ENCODE measurements at places on chromosomes 13 and 19. TPM values are rescaled to one million over a fixed set of nuclear protein-coding genes. Genes with fewer than 3 reads are reported as not detected.

The CERS1 gene
- total RNA-seq, result 0.53 TPM

The TUBA3C gene
- total RNA-seq, result not detected

The DZIP1 gene
- 3.9 TPM for total RNA-seq

The JAK3 gene
- total RNA-seq, result 4.7 TPM

The ANKRD10 gene
- 17.8 TPM for total RNA-seq

The DPF1 gene
- 0.93 TPM for total RNA-seq

The SCEL gene
- not detected for total RNA-seq

The GZMM gene
- total RNA-seq, result not detected

The CRYL1 gene
- total RNA-seq, result 43.4 TPM

The PROSER3 gene
- total RNA-seq, result 9.4 TPM

The PLPPR2 gene
- total RNA-seq, result 17.1 TPM

The ZFP28 gene
- total RNA-seq, result 4.2 TPM

The CYP4F8 gene
- total RNA-seq, result not detected

The SLC17A7 gene
- total RNA-seq, result 0.05 TPM

The ZNF154 gene
- 0.34 TPM for total RNA-seq

The ZNF536 gene
- total RNA-seq, result not detected

The ADGRE3 gene
- total RNA-seq, result not detected

The CEACAM21 gene
- total RNA-seq, result 14.9 TPM
